ENCODE measurements at places on chromosomes 11 and 22.

DNA sequence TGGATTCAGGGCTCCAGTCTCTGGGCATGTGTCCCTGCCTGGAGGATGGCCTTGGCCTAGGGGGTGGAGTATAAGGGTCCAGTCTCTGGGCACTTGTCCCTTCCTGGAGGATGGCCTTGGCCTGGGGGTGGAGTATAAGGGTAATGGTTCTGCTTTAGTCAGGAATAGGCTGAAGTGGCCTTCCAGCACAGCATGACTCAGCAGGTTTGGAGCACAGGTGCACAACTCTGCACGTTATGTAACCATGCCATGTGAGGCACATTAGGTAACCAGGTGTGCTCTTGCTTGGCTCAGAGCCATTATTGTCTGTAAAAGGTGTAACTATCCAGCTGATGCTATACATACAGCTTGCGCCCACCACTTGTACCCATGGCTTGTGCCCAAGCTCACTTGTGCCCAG lies 48.4 kb upstream of the POLD3 start:
- no peak for DNase-seq

DNA sequence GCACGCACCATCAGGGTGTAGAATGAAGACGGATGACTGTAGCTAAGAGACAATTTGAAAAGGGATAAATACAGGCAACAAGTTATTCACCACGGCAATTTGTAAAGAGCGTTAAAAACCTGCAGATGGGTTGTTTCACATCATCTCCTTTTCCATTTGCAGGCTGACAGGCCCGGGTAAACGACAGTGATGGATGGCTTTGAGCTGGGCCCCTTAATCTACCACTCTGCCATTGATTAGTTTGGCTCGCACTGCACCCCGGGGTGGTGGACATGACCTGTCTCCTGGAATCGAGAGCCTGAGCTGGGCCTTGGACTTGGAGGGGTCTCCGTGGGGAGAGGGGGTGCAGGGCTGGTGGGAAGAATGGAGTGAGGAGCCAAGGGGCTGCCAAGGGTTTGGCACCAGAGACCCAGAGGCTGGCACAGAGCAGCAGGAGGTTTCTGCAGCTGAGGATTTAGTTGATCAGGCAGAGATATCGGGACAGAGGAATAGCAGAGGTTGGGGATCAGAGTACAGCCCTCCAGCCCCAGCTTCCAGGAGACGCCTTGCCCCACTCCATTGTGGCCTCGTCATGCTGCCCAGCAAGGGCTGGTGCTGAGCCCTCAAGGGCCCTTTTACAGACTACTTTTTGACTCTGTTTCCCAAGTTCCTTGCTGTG lies 110.6 kb upstream of the NECTIN1 start:
- no peak for DNase-seq

DNA sequence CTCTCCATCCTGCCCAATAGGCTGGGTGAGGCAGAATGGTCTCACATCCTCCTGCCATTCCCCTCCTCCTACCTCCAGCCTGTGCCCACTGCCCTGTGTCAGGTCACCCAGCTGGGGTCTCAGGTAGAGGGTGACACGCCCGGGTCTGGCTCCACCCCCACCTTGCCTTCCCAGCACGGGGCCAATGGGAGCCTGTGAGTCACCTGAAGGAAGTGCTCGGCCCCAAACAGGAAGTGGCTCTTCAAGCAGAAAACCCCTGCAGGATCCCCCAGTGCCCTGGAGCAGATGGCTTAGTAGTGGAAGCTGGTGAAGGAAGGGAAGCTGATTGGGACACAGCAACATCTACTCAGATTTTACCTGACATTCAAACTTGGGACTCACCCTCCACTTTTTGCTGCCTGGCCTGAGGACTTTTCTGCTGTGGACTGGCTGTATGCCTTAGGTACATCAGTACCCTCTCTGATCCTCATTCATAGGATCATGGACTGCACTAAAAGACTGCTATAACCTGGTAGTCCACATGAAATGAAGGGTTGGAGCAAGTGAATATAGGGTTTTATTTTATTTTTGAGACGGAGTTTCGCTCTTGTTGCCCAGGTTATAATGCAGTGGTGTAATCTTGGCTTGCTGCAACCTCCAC lies 33.4 kb downstream of the GDPD5 start:
- DNase-seq: peak; percentile 23

DNA sequence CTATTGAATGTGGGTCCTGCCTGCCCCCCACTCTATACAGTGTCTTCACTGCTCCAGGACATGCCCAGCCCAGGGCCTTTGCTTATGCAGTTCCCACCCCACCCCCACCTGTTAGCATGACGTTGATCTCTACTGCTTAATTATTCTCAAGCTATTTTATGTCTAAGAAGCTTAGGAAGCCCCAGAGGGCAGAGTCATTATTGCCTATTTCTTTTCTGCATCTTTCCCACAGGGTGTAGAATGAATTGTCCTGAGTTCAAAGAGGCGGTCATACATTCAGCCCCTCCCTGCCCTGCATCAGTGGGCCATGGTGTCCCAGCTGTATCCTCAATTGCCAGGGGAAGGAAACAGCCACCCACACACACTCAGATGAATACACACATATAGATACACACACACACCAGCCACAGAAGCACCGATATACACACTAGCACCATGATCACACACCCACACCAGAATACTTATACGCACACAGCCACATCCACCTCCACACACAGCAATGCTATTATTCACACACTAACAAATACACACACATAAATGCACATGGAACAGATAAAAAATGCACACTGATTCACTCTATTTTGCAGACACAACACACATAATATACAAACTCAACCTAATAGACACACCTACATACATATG lies 1.5 kb downstream of the PDE2A start:
- no peak for DNase-seq

DNA sequence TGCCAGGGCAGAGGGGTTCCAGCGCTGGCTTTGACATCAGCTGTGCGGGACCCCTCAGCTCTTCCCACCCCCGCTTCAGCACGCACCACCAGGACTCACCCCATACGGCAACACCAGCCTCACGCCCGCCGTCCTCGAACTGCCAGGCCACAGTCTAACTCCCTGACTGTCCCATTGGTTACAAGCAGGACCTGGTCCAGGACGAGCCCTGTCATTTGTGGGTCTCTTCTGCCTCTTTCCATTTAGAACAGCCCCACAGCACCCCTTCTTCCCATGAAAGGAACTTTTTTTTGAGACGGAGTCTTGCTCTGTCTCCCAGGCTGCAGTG lies 81.7 kb downstream of the PHF21B start:
- no peak for DNase-seq

DNA sequence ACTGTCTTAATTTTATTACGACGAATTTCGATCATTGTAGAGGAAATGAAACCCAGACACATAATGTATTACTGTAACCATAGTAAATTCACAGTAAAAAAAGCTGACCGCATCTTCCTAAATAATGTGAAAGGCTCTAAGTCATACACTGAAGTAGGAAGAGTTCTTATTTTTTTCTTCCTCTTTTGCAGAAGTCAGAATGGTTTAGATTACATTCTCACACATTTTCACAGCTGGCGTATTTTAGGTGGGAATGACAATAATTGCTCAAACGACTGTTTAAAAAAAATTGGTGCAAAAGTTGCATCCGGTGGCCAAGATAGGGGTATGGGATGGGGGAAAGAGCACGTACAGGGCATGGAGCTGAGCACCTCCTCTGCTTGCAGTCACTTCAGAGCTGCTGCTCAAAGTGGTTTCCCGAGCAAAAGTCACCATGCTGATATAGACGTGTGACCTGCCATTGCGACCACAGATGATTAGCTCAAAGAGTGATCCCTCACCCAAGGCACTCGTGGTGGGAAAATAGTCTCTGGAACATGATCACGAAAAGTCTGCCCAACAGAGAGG lies 35.3 kb downstream of the MMP13 start:
- no peak for DNase-seq

DNA sequence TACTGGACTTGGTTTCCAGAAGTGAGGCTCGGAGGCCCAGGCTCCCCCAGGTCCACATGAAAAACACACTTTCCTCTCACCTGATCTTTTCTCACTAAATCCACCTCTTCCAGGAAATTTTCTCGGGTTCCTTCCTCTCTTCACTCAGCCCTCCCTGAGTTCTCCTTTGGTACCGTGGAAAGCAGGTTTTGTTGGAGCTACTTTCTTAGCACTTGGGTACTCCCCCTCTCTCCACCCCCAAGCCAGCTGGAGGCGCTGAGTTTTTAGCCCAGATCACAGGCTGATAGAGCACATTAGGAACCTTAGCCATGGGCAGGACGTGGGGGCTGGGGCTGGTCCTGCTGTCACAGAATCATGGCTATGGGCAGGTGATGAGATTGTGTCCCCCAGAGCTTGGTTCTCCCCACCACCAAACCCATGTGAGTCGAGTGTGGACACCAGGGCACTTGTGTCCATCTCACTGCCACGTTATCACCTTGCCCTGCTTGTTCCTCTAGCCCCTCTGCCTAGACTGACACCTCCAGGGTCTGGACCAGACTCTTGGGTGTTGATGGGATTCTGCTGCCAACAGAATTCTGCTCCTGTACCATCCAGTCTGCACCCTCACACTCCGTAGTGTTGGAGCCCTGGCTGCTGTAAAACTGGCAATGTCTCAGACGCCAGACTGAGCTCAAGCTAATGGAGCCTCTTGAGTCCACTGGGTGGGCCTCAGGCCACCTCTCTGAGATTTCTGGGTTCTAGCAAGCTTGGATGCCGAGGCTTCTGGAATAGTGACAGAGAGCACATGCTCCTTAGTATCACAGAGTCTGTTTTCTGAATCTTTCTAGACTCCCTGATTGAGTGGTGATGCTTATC lies 74.9 kb upstream of the NARS2 start:
- no peak for DNase-seq

DNA sequence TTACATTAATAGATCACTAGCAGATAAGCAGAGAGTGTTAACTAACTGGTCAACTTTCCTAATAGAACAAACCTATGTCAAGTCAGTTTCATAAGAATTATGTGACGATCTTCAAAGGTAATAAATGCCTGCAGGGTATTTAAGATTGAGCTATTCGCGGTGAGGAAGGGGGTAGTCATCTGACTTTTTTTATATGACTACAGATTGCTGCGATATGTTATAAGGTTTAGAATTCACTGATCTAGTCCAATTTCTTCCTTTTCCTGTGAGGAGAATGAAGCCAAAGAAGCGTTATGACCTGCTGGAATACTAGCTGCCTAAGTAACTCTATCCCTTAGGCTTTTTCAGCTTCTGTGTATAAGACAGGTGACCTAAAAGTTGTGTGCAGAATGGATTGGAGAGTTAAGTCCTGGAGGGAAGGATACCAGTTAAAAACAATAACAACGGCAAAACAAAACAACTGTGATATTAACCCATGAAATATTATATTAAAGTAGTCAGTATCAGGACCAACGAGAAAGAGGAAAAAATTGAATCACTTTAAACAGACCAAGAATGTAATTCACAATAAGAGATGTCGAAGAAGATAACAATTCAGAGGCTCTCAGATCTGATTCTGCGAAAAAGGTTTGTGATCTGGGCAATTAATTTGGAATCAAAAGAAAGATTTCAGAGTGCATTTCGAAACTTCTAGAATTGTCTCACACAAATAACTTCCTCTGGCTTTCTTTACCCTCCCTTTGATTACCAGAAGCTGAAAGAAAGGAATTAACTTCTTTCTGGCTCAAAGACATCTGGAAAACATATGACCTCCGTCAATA lies 630 bp downstream of the CASP4 start:
- DNase-seq: no peak

DNA sequence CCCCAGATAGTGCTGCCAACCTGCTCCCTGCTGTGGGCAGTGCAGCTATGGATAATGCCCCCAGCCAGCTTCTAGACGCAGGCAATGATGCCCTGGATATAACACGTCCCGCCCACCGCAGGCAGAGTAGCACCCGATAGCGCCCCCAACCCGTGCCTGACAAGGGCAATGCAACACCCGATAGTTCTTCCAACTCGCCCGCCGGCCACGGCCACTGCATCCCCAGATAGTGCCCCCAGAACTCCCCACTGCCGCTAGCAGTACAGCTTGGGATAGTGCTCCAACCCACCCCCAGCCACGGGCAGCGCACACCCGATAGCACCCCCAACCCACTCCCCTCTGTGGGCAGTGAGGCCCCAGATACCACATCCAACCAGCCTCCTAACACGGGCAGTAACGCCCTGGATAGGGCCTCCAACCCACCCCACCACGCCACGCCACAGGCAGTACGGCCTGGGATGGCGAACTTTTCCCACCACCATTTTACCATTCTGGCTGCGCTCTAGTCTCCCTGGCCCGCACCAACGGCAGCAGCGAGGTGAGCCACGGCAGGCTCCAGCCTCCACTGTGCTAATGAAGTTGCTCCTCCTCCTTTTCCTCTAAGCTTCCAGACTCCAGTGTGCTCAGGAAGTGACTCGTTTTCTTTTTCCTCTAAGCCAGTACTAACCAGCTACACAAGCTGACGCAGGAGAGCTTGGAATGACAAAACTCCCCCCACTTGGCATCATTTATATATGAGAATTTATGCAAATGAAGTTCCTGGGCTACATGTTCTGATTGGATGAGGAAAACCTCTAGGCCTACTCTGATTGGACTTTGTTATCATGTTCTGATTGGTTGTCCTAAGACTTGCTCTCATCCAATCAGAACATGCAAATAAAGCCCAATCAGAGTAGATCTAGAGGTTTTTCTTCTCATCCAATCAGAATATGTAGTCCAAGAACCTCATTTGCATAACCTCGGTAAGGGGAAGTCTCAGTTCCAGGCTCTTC lies 3.0 kb upstream of the RFPL3 start:
- DNase-seq: no peak

DNA sequence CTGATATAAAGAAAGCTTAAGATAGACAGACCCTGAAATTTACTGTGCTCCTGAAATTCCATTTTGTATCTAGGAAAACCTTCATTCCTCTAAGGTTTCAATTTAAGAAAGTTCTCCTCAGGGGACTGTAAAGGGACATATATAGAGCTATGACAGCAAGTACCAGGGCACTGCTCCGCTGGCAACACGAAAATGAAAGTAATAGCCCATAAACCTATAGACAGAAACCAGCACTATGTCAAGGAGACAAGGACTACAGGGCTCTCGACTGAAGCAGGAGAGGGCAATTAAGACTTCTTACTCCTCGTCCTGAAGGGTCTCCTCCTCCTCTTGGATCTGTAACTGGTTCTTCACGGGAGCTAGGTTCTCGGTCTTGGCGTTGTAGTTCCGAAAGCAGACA lies 6.9 kb downstream of the FEZ1 start:
- no peak for DNase-seq

DNA sequence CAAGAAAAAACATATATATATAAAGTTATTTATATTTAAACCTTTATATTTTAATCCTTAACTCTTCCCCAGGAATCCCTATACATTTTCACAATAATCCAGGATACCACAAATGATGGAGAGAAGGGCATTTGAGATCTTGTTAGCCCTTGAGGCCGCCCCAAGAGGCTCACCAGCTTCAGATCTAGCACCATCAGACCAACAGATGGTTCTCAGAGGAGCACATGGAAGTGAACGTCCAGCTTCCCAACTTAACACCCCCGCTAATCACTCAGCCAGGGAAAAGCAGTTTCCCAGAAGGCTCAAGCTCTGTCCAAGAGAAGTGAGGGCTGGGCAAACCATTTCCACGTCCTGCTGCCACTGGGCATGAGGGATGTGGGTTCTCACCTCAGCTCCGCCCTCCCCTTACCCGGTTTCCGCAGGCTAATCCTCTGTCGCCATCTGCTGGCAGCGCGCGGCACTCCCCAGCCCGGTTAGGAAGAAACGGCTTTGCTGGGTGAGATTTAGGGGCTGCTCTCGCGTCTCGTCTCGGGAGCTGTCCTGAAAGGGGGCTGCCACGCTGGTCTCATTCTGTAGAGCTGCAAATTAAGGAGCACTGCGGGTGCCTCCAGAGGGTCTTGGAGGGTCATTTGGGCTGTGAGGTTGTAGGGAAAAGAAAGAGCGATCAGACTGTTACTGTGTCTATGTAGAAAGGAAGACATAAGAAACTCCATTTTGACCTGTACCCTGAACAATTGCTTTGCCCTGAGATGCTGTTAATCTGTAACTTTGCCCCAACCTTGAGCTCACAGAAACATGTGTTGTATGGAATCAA lies 6.8 kb upstream of the FAM111A start:
- DNase-seq: peak; percentile 72
